Activated CD4-positive, alpha-beta memory T cell treated with anti-CD3 and anti-CD28 coated beads, Interleukin-2, amount 10 ng/mL, durations not matched to agents 7 days and 5 days (primary cell): ENCODE measurements at places on chromosomes 6 and 20. TPM values are rescaled to one million over a fixed set of nuclear protein-coding genes. Genes with fewer than 3 reads are reported as not detected.

The CGA gene
- total RNA-seq: not detected

The HLA-DPA1 gene
- 173 TPM for total RNA-seq

The TRIM40 gene
- not detected for total RNA-seq

The RAD21L1 gene
- not detected for total RNA-seq

The PNPLA1 gene
- total RNA-seq: not detected

The HAO1 gene
- total RNA-seq: not detected

The SIRPB2 gene
- total RNA-seq: not detected

The SLC32A1 gene
- not detected for total RNA-seq

The PACSIN1 gene
- 2.2 TPM for total RNA-seq

The CDSN gene
- not detected for total RNA-seq

The STMND1 gene
- not detected for total RNA-seq

The EEF1A2 gene
- total RNA-seq: 2.6 TPM

The RTN4IP1 gene
- 7.7 TPM for total RNA-seq

The GSTA1 gene
- not detected for total RNA-seq

The SLPI gene
- total RNA-seq: 0.45 TPM

The MMP24 gene
- total RNA-seq: not detected

The TUBB2B gene
- not detected for total RNA-seq

The TEAD3 gene
- 0.23 TPM for total RNA-seq

The PCSK2 gene
- not detected for total RNA-seq

The PBOV1 gene
- total RNA-seq: not detected

The TENT5A gene
- 2.0 TPM for total RNA-seq

The COL21A1 gene
- not detected for total RNA-seq

The CLPSL1 gene
- total RNA-seq: not detected

The ALDH5A1 gene
- total RNA-seq: 2.5 TPM

The FNDC11 gene
- total RNA-seq: 0.20 TPM

The CHMP4B gene
- 86.7 TPM for total RNA-seq

The LKAAEAR1 gene
- not detected for total RNA-seq

The SLC16A10 gene
- total RNA-seq: 1.2 TPM

The TBXT gene
- not detected for total RNA-seq

The BPI gene
- total RNA-seq: not detected

The RNF39 gene
- total RNA-seq: not detected

The GTSF1L gene
- total RNA-seq: not detected

The KCNK5 gene
- total RNA-seq: 9.2 TPM

The STXBP5 gene
- total RNA-seq: 16.7 TPM

The BLCAP gene
- 37.7 TPM for total RNA-seq

The ENPP5 gene
- not detected for total RNA-seq

The CST4 gene
- total RNA-seq: not detected

The RMND1 gene
- total RNA-seq: 18.7 TPM

The SOX4 gene
- 0.20 TPM for total RNA-seq

The SNAI1 gene
- total RNA-seq: 0.28 TPM

The CD83 gene
- total RNA-seq: 5.5 TPM

The DLK2 gene
- total RNA-seq: 0.50 TPM

The OR2H2 gene
- total RNA-seq: not detected

The POM121L2 gene
- not detected for total RNA-seq

The HLA-DQA1 gene
- total RNA-seq: 41.1 TPM

The MYL9 gene
- total RNA-seq: 1.1 TPM

The SMOC2 gene
- not detected for total RNA-seq
